AG10803 (cell line): ENCODE measurements at places on chromosomes 3 and 15.

- DNase-seq, result peak; percentile 93
Measured at GRCh38 chr15:98853161-98853560, 154.4 kb downstream of the PGPEP1L start.

- no peak for DNase-seq
Measured at GRCh38 chr3:49013738-49014660, 4.4 kb downstream of the DALRD3 start.

DNA sequence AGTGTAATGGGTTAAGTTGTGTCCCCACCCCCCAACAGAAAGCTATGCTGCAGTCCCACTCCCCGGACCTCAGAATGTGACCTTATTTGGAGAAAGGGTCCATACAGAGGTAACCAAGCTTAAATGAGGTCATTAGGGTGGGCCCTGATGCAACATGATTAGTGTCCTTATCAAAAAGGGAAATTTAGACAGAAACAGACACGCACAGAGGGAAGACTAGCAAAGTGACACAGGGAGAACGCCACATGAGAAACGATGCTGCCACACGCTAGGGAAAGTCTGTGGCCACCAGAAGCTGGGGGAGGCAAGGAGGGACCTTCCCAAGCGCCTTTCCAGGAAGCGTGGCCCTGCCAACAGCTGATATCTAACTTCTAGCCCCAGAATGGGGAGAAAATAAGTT lies 65.4 kb downstream of the RPN1 start:
- no peak for DNase-seq

GRCh38 chr15:88489321-88489720 lies 21.8 kb downstream of the MRPS11 start:
- no peak for DNase-seq

GRCh38 chr3:102530415-102531181 lies 95.8 kb downstream of the ZPLD1 start:
- DNase-seq, result peak; percentile 6

DNA sequence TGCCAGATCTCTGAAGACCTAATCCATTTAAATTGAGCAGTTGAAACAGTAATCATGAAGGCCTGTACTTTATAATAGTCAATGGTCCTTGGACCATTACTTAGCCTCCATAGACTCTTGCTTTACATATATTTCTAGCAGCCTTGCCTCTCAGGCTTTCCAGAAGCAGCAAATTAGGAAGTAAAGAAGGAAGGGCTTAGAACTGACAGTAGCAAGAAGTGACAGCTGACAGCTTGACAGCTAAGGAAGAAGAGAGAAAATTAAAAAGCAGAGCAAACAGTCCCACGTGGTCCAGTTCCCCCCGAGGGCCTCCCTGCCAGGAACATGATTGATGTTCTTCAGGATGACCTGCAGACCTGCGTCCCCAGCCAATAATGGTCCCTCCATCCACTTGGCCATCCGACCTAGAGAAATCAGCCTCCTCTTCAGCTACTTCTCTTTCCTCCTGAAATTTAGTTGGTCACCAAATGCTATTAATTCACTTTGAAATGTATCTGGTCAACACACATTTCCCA lies 15.0 kb upstream of the PSMD6 start:
- DNase-seq, result no peak

GRCh38 chr15:78243058-78243457 lies 8.7 kb upstream of the ACSBG1 start:
- no peak for DNase-seq

- DNase-seq, result peak; percentile 75
Measured at GRCh38 chr3:63940389-63940757, 28.2 kb upstream of the SCAANT1 start.

- DNase-seq, result no peak
Measured at GRCh38 chr3:133037436-133037835, 755 bp upstream of the TMEM108 start.

DNA sequence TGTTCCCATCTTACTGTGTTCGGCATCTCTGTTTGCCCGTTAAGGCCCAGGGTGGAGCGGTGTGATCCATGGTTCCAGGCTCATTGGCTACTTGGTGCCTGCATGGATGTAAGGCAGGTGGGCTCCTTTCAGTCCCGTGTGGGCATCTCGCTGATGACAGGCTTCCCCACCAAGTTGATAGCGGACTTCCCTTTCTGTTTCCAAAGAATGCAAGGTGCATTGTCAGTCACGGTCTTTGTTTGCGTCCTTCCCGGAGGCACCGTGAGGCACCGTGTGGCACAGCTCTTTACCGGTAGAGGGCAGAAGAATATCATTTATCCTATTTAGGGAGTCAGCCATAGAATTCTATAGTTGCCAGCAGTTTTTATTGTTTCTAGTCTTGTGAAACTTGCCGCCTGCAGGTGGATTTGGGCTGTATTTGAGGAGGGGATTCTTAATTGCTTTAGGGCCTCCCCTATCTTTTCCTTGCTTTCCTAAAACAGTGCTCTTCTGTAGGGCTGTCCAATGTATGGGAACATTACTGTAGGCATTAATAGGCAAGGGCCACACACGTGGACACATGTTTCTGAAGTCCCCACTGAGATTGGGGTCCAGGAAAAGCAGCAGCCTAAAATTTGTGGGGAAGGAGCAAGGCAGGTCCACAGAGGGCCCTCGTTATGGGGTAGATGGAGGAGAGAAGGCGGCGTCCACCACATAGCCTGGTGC lies 244.1 kb downstream of the SLCO3A1 start:
- DNase-seq, result peak; percentile 58

DNA sequence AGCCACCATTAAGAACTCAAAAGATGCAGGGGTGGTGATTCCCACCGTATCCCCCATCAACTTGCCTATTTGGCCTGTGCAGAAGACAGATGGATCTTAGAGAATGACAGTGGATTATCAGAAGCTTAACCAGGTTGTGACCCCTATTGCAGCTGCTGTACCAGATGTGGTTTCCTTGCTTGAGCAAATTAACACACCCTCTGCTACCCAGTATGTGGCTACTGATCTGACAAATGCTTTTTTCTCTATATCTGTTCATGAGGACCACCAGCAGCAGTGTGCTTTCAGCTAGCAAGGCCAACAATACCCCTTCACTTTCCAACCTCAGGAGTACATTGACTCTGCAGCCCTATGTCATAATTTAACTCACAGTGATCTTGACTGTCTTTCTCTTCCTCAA lies 8.6 kb upstream of the MCF2L2 start:
- DNase-seq, result no peak

GRCh38 chr3:131728898-131729642 lies 226.3 kb upstream of the MRPL3 start:
- peak; percentile 10 for DNase-seq

GRCh38 chr3:114308377-114308776 lies 14.5 kb downstream of the TIGIT start:
- DNase-seq, result no peak

- peak; percentile 48 for DNase-seq
Measured at GRCh38 chr3:157026091-157026490, 133.9 kb downstream of the CCNL1 start.

- no peak for DNase-seq
Measured at GRCh38 chr15:50800715-50801114, 35.2 kb upstream of the SPPL2A start.

DNA sequence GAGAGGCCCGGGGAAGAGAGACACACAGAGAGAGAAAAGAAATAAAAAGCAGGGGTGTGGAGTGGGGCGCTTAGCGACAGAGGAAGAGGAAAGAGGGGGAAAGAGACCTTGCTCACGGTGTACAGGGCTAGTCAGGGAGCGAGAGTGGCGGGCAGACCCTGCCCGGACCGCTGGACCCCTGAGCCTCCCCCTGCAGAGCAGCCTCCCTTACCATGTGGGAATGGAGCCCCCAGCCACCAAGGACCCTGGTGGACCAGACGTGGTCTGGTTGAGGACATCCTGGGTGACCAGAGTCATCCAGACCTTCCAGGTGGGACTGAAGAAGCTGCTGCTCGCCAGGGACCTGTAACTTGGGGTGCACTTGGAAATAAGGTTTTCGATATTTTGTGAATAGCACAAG lies 129.6 kb downstream of the CHSY1 start:
- no peak for DNase-seq

- no peak for DNase-seq
Measured at GRCh38 chr15:96695426-96695825, 364.9 kb downstream of the NR2F2 start.

DNA sequence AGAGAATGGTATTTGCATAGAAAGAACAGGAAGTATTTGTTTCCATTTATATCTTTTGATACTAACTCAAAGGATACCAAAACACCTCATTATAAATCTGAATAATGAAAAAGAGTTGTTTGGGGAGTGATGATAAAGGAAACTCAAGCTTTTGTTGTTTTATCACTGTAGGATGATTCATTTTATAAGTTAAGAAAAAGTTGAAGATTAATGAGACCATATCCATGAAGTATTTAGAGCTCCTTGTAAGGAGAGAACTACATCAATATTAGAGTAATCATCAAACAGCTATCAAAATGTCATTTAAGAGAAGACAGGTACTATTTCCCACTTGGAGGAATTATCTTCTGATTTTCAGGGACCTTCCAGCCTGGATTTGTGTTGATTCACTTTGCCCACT lies 92.5 kb downstream of the EPHB1 start:
- DNase-seq, result no peak

DNA sequence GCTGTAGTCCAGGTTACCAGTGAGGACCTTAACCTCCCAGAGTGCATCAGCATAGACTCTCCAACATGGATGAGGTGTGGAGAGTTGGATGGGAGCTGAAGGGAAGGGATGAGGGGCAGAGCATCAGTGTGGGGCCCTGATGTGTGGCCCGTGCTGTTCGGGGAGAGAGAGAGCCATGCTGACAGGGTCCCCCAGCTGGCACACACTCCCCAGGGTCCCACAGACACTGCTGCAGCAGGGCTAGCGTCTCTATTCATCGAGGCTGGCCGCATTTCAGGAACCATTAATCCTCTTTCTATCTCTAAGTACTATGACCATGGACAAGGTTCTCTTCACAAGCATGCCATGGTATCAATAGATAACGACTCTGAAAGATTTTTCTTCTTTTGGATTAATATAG lies 85.9 kb upstream of the PLXNA1 start:
- DNase-seq, result no peak

- DNase-seq, result no peak
Measured at GRCh38 chr3:54536450-54536849, 391.4 kb downstream of the LRTM1 start.

- no peak for DNase-seq
Measured at GRCh38 chr15:41854443-41854842, 15.8 kb downstream of the PLA2G4B start.

DNA sequence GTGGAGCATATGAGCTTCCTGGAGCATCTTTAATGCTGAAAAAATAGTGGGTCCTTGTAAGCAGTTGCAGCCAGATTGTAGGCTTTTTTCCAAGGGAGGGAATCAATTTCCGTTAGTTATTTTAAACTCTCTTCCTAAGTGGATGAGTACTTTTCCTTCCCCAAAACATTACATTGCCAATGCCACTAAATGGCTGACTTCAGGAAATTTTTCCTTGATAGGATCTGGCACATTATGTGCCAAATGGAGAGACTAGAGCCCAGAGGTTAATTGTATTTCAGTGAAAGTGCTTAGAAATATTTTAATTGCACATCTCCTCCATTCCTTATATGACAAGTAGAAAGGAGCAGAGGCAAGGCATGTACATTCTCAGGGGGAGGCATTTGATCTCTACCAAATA lies 83.5 kb downstream of the TNFAIP8L3 start:
- DNase-seq, result no peak

DNA sequence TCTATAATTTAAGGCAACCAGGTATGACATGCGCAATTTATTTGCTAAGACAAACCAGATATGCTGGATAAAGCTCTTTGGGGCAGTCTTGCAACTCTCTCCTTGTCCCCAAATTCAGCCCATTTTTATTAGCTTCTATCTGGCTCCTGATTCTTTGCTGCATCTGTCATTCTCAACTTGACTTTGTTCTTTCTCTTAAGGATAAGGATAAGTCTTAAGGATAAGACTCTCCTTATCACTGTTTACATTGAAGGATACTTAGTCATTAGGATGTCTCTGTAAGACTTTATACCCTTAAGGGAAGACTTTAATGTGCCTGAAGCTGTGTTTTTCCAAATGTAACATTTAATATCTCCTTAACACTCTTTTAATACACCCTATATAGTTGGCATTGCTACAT lies 49.2 kb downstream of the ALCAM start:
- no peak for DNase-seq

GRCh38 chr3:172089250-172089649 lies 49.9 kb downstream of the FNDC3B start:
- peak; percentile 70 for DNase-seq

DNA sequence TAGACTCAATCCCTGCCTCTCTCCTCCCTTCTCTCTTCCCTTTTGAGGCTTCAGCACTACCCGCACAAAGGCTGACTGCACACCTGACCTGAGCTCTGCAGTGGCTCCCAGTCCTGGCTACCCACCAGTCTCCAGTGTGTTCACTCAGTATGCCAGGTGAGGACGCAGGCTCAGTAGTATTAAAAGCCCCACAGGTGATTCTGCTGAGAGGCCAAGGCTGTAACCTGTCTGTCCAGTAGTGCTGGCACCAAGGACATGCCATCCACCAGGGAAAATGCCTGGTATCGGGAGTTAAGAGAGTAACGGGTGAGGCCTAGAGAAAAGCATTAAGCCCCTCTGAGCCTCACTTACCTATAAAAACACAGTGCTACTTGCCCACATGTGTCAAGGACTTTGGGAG lies 20.9 kb downstream of the FYCO1 start:
- no peak for DNase-seq

DNA sequence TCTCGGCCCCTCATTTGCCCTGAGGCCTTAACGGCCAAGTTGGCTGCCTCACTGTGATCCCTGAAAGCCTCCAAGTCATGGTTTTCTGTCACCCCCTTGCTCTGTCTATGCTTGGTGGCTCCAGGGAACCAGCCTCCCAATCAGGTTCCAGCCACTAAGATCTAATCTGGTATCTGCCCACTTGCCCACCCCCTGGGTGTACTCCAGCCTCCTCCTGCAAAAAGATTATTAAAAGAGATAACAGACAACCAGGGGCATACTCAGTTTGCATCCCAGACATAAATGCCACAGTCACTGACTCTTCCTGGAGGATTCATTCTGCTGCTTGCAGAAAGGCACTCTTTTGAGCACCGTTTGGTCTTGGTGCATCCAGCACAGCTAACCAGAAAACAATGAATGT lies 103.9 kb downstream of the NTRK3 start:
- DNase-seq, result no peak

DNA sequence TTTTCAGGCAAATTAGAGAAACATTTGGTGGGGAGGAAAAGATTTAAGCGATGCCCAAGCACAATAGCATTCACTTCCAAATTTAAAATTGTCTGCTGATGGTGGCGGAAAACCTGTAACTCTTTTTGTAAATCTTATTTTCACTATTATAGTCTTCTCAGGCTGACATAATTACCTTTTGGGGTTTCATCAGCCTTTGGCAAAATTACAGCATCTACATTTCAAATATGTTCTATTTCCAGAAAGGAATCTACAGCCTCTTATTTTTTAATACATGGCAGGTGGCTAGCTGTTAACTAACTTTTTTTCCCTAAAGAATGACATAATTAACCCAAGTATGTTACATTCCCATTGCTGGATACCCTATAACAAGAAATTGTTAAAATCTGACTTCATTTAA lies 391.5 kb upstream of the CCDC54 start:
- DNase-seq, result peak; percentile 11
